IPS DF 19.7 (cell line): ENCODE measurements at places on chromosomes 5 and 9.

GRCh38 chr5:180723936-180724335, 15.9 kb downstream of the OR2Y1 start:
- DNase-seq: no peak

DNA sequence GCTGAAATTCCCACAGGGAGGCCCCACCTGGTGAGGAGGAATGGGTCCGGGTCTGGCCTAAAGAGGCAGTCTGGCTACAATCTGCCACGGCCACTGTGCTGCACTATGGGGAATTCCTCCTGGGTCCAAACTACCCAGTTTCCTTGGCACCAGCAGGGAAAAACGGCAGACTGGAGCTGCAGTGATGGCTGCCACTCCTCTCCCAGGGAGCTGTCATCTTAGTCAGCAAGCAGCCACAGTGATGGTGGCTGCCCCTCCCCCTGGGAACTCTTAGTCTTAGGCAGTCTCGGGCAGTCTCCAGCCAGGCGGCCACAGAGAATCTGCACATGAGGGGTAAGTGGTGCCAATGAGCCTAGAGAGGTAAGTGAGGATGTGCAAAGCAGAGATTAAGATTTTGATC, 205.8 kb downstream of the TMEM38B start:
- DNase-seq: no peak

DNA sequence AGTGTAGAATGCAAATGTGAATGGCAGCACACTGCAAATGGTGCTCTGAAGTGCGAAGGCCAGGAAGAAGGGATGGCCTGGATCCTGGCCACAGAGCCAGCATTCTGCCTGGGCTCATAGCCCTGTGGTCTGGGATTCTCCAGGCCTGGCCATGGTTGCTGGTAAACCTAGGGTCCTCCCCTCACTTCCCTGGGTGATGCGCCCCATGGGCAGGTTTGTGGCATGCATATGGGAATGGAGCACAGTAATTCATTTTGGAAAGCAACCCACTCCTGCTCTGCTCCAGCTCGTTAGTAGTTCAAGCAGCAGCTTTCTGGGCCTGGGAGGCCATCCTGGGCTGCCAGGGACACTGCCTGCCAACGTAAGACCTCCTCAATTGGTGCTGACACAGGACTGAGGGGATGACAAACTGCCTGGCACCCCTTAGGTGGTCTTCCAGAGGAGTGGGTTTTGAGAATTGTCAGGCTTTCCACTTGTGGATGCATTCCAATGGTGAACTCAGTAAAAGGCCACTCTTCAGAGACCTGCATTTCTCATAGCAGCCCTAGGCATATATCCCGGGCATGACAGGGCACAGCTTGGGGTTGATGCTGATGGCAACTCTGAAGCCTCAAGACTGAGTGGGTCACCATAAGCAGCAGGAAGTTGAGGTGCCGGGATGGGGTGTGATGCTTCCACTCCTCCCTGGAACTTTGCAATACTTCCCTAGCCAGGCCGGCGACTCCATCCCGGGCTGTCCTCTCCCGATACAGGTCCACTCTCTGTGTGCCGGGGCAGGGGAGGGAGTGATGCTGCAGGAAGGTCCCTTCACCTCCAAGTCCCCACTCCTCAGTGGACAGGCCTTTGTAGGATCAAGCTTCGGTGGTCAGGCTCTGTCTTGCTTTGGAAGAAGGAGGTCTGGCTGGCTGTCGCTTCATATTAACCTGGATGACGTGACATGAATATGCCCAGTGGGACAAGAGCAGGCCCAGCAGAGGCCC, 1.2 kb upstream of the SLC25A48 start:
- DNase-seq: no peak

DNA sequence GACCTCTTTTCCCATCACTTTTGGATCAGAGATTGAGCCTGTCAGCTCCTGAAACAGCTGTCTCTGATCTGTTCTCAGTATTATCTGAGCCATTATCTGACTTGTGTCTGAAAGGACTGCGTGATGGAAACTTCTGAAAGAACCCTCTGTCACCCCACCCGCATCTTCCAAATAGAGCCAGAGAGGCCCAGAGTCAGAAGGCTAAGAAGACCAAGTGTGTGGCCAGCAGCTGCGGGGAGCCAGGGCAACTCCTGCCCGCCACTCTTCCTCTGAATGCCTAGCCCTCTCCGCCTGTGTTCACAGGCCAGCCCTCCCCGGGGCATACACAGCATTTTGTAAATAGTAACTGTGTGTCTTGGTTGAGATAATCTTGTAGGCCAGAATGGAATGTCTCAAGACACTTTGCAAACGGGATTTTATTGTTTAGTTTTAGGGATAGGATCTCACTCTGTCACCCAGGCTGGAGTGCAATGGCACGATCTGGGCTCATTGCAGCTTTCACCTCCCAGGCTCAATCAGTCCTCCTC, 92.7 kb downstream of the AOPEP start:
- DNase-seq: no peak

- no peak for DNase-seq
Observed at GRCh38 chr5:68287976-68288706, 72.6 kb downstream of the PIK3R1 start.

DNA sequence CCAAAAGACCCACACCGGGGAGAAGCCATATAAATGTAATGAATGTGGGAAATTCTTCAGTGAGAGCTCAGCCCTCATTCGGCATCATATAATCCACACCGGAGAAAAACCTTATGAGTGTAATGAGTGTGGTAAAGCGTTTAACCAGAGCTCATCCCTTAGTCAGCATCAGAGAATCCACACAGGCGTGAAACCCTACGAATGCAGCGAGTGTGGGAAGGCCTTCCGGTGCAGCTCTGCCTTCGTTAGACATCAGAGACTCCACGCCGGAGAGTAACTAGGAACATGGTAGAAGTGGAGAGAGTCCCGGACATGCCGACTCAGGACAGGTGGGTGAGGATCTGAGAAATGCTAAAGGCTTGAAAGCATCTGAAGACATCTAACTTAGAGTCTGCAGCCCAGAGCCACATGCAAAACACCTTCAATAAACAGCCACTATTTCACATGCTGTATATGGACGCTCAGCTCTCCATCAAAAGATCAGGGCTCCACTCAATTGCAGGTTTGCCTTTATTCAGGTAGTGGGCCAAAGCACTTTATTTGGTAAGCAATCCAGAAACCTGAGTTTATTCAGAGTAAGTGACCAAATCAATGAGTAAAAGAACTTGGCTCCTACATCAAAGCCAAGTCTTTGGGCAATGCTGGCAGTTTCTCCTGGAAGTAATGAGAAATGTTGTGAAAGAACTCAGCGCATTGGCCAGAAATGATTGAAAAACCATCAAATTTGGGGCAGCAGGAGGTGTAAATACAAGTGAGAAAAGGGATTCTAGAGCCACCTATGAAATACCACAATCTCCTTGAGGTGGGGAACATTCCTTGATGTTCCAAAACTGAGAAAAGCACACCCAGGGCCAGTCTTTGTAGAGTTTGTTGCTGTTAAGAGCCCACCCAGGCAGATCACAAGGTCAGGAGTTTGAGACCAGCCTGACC, 6.0 kb downstream of the RPL12 start:
- DNase-seq: no peak

DNA sequence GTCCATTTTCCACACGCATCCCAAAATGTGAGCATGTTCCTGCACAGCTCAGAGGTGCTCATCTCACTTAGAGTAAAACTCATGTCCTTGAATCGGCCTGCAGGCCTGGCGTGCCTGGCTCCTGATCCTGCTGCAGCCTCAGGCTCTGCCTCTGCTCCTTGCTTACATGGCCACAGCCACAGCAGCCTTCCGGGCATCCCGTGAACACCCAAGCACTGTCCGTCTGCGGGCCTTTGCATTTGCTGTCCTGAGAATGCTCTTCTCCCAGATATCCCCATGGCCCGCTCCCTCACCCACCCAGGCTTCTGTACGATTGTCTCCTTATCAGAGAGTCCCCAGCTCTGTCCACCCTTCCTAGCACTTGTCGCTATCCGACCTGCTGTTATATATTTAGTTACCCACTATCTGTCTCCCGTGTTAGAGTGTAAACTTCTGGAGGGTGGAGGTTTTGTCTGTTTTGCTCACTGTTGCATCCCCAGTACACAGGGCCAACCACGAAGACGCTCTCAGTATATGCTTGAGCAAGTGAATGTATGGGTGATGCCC, 21.9 kb downstream of the FGF18 start:
- DNase-seq: no peak

DNA sequence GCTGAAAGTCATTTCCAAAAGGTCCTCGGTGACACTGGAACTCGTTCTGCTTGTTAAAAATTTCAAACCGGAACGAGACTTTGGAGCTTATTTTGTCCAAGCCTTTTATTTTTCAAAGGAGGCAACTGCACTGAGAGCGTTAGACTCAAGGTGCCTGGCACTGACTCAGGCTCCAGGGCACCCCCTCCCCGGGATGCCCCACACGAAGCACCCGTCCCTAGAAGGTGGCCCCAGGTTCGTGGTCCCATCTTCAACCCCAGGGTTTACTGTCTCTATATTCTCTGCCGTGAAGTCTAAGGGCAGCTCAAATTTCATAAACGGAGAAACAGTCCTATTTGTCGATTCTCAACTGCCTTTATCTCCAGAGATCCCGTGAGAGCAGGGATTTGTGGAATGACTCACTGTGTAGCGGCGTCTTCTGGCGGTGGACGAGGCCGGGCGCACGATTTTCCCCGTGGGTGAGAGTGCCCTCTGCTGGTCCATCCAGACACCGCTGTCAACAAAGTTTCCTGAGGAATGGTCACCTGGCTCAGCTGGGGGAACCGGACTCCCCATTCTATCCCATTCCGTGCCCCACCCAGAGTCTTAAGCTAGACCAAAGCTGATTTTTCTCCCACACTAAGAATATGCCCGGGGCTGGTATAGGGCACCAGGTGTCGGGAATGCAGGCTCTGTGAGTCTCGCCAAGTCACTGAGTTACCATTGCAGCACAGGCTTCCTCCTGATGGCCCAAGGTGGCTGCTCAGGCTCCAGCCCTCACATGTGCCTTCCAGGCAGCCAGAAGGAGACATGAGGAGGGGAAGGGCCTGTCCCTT, 27.1 kb upstream of the SLC6A19 start:
- peak; percentile 20 for DNase-seq

DNA sequence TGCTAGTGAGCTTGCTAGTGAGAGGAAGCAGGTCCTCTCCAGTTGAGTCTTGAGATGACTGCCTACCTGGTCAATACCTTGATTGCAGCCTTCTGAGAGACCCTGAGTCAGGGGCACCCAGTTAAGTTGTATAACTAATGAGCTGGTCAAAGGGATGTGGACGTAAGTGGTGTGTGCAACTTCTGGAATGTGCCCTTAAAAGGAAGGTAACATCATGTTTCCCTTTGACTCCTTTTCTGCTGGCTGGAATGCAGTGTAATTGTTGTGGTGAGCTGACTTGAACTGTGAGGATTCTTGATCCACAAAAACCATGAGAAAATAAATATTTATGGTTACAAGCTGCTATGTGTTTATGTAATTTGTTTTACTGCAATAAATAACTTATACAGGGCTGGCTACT, 2.4 kb upstream of the SNX2 start:
- DNase-seq: no peak

DNA sequence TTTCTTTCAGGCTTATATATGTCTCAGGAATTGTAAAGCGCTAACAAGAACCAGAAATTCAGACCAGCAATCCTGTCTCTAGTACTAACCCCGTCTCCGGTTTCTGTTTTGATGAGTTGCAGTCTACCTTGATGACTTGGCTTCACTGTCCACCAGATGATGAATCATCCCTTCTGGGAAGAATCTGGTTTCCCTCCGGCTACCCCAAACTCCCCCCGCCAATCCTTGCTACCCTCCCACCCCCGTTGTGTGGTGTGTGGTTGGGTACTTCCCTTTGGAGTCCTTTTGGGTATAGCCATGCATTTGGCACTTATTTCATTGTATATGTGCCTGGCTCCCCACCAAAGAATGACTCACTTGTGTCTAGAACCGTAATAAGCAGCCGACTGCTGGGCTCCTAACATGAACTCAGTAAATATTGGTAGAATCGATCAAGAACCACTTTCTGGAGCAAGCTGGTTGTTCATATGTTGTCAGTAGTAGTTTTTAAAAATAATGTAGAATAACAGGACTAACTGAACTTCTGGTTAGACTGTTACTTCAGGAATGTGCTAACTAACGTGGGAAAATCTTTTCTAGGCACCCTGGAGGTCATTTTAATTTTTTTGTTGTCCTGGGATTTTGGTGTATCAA, 8.3 kb upstream of the TGFBI start:
- no peak for DNase-seq

DNA sequence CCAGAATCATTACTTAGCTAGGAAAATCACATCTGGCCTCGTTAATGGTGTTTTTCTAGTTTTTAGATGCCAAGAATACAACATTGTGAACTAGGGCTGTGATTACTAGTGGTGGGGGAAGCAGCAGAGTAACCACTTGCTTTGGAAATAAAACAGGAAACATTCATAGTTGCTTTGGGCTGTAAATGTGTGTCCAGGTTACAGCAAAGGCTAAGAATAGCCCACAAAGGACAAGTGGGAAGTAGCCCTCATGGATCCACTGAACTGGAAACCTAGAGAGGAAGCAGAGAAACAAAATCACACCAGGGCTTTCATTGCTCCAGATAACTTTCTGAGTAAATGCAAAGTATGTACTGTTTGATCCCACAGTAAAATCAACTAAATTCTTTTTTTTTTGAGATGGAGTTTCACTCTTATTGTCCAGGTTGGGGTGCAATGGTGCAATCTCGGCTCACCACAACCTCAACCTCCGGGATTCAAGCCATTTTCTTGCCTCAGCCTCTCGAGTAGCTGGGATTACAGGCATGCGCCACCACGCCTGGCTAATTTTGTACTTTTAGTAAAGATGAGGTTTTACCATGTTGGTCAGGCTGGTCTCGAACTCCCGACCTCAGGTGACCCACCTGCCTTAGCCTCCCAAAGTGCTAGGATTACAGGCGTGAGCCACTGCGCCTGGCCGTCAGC, 56.2 kb upstream of the TNFSF15 start:
- no peak for DNase-seq

- no peak for DNase-seq
Observed at GRCh38 chr9:108609227-108609896, 246.4 kb downstream of the ACTL7B start.

- no peak for DNase-seq
Observed at GRCh38 chr9:123614306-123615263, 258.6 kb downstream of the CRB2 start.

- DNase-seq: no peak
Observed at GRCh38 chr9:69036309-69036708, 757 bp downstream of the FXN start.

DNA sequence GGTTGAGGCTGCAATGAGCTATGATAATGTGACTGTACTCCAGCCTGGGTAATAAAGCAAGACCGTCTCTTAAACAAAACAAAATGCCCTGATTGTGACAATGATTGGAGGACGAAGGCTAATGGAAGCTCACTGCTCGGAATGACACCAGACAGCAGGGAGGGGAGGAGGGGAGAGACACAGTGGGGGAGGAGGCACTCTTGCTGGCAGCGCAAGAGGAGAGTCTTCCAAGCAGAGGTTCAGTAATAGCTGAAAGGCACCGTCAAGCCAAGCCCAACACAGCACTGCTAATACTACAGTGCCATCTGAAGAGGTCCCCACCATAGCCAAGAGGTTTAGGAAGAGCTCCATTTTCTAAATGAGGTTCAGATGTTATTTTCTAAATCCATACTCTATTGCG, 102.3 kb downstream of the GLDC start:
- no peak for DNase-seq

DNA sequence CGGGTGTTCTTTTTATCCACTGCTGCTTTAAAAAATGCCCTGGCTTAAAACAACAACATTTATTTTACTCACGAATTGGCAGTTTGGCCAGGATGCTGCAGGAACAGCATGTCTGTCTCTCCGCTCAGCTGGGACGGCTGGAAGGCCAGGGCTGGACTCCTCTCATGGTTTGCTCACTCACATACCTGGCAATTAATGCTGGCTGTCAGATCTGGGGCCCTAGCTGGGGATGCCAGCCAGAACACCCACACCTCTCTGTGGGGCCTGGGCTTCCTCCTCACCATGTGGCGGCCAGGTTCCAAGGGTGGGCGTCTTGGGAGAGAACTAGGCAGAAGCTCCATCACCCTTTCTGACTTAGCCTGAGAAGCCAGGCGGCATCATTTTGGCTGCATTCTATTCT, 189.1 kb upstream of the IL12B start:
- DNase-seq: no peak
